GM12878 (cell line): ENCODE measurements at places on chromosomes 5 and 9.

GRCh38 chr5:180153991-180154390 lies 55.0 kb downstream of the RASGEF1C start:
- DNase-seq, result no peak

- no peak for DNase-seq
Observed at GRCh38 chr5:173781432-173781815, 106.7 kb upstream of the CPEB4 start.

- no peak for DNase-seq
Observed at GRCh38 chr9:32867026-32867425, 83.7 kb downstream of the TMEM215 start.

GRCh38 chr5:146717951-146718350 lies 160.6 kb downstream of the PPP2R2B start:
- DNase-seq, result no peak
